ENCODE measurements at places on chromosomes 13 and 19.

GRCh38 chr13:109159650-109160309 is 530.4 kb downstream of the MYO16 start:
- DNase-seq: no peak

DNA sequence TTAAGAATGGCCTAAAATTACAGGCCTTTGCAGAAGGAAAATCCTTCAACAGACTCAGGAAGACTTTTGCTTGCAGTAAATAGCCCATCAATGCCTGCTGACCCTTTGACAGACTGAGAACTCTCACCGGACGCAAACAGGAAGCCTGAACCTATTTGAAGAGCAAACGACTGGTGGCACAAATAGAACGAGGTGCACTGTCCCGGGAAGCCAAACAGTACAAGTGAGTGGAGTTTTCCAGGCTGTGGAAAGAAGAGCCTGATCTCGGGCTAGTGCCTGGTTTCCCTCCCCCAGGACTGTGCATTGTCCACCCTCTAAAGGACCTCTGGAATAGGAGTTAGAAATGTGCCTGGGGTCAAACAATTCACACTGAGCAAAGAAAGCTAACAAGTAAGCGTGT is 165.5 kb downstream of the FGF14 start:
- DNase-seq: no peak

DNA sequence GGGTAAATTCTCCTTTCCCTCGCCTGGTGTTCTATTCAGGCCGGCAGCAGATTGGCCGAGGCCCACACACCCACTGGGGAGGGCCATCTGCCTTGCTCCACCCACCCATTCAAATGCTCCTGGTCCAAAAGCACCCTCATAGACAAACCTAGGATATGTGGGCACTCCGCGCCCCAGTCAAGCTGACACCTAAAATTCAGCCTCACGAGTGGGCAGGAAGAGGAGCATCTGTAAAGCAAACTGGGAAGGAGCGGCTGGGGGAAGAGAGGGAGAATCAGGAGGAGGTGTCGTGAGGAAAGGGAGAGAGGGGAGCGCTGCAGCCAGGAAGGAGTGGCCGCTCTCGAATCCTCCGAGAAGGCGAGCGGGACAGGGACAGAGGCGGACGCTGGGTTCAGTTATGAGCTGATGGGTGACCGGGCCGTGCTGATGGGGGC is 136.9 kb downstream of the USP12 start:
- peak; percentile 20 for DNase-seq

DNA sequence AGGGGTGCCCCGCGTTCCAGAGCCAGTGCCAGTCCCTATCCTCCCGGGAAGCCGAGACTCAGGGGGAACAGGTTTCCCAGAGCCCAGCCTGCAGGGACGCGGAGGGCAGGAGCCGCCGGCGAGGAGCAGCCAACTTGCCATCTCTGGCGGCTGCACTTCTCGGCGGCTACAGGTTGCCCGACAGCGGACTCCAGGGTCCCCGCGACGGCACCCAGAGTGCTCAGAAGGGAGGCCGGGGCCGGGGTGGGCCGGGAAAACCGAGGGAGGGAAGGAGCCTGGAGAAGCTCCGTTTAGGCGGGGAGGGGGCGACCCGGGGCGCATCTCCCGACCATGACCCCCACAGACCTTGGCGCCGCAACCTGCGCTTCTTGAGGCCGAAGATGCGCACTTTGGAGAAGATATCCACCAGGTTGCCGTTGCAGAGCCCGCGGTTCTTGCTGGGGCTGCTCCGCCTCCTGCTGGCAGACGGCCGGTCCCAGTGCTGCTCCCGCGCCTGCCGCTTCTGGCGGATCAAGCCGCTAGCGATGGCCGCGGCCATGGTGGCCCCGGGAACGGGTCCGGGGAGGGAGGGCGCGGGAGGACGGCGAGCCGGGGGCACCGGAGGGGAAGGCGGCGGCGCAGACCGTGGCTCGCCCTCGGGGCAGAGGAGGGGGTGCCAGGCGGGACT is 463.8 kb downstream of the ITGBL1 start:
- peak; percentile 21 for DNase-seq

- DNase-seq: no peak
These were observed 8.4 kb upstream of the KCTD12 start for GRCh38 chr13:76894401-76895110.

DNA sequence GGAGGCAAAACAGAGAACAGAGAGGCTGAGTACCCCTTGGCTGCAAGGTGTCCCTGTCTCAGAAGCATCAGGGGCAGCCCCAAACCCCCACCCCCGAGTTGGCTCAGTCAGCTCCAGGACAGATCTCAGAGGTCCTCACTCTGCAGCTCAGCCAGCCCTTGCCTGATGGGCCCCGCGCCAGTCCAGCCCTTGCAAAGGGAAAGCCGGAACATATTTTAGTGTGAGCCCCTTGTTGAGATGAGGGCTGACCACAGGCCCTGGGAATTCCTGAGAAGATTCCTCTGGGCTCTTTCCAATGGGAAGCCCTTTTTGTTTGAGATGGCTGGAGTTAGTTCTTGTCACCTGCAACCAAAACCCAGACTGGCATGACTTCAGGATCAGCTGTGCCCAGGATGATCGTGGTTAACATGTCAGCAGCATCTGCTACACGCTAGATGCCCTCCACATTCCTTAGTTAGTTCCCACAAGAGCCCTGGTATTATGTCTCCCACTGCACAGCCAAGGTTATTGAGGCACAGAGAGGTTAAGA is 33.9 kb upstream of the CCNE1 start:
- DNase-seq: no peak

DNA sequence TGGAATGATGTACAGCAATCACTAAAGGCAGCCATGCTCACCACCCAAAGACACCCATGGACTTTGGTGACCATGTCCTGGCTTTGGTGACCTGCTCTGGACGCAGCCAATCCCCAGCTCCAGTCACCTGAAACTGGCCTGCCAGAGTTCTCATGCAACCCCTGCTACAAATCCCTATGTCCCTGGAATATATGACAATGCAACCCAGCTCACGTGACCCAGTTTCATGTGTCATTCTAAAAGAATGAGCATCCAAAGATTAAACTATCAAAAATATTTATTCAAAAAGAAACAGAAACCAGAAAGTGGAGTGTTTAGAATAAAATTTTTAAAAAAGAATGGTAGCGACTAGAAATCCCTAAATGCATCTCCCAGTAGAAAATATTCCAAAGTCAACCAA is 203.3 kb upstream of the IRS2 start:
- peak; percentile 70 for DNase-seq

DNA sequence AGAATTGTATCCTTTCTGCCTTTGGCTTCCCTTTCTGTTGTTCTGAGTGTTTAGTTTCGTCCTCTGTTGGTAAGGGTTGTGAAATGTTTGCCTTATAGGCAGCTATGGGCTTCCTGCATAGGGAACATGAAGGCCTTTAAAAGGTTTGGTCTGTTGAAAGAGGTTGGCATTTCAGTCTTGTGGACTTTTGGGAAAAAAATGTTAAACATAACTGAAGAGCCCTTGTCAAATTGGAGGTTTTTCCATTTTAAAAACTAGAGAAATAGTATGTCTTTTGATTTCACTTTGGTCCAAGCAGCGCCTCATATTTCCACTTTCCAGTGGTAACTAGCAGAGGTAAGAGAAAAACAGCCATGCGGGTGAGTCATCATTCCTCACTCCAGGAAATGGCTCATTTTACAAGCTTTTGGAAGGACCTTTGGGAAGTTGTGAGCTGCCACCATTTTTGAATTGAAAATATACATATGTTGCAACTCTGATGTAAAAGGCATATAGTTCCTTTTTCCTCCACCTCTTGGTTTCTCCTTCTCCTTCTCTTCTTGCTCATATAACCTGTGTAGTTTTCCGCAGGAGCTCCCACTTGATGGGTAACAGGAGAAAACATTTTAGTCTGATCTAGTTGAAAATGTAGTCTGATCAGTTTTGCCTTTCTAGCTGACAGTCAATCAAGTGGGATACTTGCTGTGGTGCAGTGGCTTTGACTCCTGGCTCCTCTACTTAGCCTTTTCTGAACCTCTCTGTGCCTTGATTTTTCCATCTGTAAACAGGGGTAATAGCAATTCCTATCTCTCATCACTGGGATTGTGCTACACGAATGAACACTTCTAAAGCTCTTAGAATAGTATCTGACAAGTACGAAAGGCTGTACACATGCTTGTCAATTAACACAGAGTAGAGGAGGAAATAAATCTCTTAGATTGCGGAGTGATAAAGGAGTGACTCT is 23.0 kb downstream of the GPC6 start:
- DNase-seq: peak; percentile 90

- DNase-seq: no peak
These were observed 11.3 kb downstream of the FPR1 start for GRCh38 chr19:51740356-51740755.

DNA sequence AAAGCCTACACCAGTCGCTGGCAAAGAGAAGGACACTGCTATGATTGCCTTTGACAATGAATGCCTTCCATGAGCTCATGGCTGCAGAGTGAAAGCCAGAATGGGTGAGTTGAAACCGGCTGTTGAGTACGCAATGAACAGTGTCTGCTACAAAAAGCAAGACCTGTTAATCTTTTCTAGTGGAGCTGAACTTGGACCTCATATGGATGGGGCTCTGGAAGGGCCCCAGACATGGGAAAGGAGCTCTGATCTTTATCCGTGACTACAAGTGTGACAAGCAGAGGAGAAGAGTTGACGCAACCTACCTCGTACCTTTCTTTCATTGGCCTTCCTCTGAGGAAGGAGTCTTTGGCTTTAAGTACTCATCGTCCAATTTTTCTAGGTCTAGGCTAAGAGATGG is 67.1 kb upstream of the TSC22D1 start:
- DNase-seq: no peak

GRCh38 chr13:106858903-106859532 is 291.1 kb upstream of the ARGLU1 start:
- no peak for DNase-seq

- no peak for DNase-seq
These were observed 7.4 kb downstream of the EID2B start for GRCh38 chr19:39525205-39525604.

DNA sequence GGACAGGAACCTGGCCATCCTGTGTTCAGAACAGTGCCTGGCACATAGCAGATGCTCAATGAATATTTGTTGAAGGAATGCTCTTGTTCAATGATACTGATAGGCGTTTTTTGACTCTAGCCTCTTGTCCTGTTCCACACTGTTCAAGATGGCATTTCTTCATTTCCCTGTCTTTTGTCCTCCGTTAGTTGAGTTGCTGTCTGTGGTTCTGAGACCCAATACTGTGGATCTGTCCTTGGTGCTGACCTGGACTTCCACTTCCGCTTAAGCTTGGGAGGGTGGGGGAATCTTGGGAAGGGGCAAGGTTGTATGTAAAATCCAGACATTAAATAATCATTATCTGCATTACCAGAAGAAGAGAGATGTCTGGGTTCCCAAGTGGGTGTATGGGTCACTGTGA is 8.3 kb upstream of the KCNN4 start:
- peak; percentile 70 for DNase-seq

DNA sequence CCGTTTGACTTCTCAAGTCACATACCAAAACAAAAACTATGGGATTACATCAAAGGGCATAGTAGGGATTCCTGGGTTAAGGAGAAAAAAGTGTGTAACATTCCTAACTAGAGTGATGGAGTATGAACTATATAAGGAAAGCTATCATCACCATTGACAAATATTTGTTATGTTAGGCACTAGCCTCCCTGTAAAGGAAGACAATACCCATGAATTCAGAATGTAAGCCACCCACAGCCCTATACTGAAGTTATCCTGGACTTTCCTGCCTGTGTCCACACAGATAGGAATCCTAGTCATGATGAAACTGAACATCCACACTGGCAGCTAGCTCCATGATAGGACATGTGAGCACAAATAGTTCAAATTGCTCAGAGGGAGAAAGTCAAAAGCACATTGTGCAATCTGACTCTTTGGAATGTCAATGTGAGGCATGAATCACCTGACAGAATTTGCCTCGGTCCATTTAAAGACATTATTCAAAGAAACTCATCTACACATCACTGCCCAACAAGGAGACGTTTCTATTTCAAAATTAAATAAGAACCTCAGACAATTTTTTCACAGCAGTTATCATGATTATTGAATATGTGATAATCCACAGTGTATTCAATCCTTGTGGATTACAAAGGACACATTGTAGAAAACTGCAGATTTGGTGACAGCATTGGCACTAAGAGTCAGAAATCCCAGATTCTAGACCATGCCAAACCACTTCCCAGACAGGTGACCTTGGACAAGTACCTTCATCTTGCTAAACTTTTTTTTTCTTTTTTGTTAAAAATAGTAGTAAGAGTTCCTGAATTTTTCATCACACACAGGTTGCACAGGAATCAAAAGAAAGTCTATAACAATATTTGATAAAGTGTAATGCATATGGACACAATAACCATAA is 529.3 kb downstream of the IRS2 start:
- peak; percentile 97 for DNase-seq

DNA sequence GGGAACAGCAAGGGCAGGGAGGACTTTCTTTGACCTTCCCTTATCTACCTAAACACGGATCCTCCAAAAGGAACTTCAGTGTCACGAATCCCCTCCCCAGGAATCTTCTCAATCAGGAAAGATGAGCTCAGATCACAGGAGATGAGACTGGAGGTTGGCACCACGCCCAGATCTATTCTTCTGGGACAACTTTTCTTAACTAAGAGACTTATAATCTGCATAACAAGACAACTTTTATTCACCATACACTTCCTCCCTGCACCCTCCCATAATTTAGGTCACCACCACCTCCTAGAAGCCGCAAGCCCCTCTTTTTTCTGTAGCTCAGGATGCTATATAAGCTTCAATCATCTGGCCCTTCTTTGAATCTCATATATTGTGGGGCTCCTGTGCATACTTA is 19.2 kb upstream of the AKT2 start:
- DNase-seq: no peak

- peak; percentile 9 for DNase-seq
These were observed 109.2 kb upstream of the SLC7A1 start for GRCh38 chr13:29704648-29705047.

DNA sequence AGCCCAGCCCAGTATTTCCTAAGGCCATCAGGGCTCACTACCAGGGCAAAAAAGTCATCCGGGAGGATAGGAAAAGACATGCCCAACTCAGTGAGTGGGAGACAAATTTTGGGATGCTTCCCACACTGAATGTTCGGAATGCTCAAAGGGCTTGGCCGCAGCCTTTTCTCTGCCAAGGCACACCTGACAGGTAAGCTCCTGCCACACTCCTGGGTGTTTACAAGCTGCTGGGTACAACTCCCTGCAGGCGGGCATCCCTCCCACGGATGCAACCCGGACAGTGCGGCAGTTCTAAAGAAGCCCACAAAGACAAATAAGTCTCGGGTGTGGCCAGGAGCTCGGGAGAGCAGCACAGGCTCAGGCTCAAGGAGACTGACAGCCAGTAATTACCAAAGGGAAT is 28.1 kb downstream of the SLC7A1 start:
- DNase-seq: no peak

DNA sequence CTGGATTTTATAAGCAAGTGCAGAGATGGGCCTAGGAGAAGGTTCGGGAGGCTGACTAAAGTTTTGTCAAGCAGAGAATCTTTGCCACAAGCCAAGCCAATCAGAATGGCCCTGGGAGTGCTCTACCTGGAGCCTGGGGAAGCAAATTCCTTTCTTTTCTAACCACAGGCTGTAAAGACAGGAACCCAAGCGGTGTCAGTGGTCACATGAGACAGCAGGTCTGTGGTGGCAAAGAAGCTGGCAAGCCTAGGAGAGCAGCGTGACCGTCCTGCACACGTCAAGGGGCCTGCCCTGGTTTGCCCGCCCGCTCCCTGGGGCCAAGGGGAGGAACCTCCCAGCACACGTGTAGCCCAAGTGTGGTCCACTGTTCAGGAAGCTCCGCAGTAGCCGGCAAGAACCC is 90.8 kb downstream of the IPO5 start:
- no peak for DNase-seq
